Adrenal gland (tissue), 19 donors: ENCODE measurements at places on chromosomes 16 and 17. TPM values are rescaled to one million over a fixed set of nuclear protein-coding genes. Genes with fewer than 3 reads are reported as not detected.

GRCh38 chr17:48760411-48760810 is 31.9 kb upstream of the HOXB13 start:
- DNase-seq, result peak; percentile 34

- no peak for DNase-seq
These were observed 40.1 kb upstream of the CLEC19A start for GRCh38 chr16:19245326-19245925.

DNA sequence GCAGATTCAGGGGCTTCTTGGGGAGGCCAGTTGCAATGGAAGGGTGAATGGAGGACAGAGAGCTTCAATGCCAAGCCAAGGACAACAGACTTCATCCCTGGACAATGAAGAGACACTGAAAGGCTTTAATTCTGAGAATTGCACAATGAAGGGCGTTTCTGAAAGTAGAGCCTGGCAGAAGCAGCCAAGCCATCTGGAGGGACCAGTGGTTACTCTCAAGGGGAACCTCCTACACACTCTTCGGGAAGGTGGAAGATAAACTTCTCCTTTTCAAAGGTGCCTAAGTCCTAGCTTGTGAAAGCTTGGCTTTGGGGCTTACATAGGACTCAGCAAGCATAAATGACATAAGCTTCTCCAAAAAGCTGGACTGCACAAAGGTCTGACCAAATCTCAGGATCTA is 6.2 kb upstream of the CES1 start:
- DNase-seq, result no peak

DNA sequence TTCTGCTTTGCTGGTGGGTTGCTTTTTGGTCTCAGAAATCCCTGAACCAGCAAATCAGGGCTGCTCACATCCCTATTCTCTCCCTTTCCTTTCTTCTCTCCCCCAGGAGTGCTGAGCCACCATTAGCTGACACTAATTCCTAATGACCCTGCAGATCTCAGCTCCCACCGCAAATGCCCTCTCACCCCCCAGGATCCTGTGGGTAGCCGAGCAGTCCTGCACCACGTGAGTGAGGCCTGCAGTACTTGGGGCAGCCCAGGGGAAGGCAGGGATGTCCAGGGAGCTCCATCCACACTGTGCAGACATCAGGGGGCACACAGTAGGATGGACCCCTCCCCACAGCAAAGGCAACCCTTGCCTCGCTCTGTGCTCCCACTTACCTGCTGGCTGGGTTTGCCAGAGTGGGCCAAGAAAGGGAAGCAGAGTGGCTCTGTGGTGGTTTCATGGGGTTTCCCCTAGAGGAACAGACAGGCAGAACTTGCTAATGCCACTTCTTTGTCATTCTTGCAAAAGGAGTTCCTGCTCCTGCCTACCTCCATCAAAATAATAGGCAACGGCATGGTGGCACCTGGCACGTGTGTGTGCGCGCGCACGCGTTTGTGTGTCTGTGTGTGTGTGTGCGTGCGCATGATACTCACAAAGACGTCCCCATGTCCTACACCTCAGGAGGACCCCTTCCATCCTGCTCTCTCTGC is 135.6 kb downstream of the GAS7 start:
- DNase-seq, result no peak

Gene RGS11
- 98.6 TPM for polyA plus RNA-seq

GRCh38 chr17:1746975-1747543 is 4.4 kb downstream of the SERPINF2 start:
- DNase-seq, result no peak

DNA sequence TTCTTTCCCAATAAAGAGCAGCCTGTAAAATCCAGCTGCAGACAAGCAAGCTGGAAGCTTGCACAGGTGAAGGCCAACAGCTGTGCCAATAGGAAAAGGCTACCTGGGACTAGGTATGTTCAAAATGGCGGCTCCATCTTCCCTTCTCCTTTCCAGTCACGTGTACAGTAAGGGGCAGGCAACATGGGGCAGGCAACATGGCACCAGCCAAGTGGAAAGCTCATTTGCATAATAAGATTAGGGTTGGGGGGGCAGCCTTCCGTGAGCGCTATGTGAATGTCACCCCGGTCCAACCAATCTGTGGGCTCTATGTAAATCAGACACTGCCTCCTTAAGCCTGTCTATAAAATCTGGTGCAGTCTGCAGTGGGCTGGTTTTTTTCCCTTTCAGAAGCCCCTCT is 31.3 kb downstream of the TVP23A start:
- DNase-seq, result no peak

DNA sequence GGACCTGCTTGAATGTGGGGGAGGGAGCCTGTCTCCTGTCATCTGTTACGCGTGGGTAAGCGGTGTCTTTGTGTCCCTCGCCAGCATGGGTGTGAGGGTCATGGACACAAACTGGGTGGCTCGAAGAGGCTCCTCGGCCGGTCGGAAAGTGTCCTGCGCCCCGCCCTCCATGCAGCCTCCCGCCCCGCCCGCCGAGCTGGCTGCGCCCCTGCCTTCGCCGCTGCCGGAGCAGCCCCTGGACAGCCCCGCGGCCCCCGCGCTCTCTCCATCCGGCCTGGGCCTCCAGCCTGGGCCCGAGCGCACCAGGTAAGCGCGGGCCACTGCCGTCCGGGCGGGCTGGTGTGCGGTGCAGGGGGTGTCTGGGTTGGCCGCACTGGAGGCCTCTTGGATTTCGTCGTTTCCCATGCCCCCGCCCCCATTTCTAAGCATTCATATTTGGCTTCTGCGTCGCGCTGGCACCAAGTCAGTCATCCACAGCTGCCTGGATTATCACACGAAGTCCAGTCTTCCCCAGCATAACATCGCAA is 43.8 kb downstream of the ELAC2 start:
- DNase-seq, result no peak

DNA sequence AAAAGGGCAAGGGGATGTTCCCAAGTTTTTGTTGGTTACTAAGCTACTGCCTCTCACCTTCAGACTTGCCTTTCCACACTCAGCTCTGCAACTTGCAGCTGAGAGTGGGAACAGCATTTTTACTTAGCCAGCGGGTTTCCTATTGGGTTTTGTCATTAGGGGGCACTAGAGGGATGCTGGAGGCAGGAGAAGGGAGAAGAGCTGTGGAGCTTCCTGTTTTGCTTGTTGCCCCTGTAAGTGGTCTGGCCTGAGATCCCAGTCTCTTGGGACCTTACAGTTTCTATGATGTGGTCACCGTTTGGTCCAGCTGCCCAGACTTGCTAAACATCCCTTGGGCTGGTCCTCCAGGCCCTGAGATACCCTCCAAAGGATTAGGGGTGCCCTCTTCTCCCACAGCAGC is 209.6 kb upstream of the NLRP1 start:
- no peak for DNase-seq

Gene LRRC36
- polyA plus RNA-seq, result 1.9 TPM

- no peak for DNase-seq
These were observed 196.4 kb upstream of the IRX3 start for GRCh38 chr16:54482892-54483574.

- peak; percentile 34 for DNase-seq
These were observed 23.2 kb downstream of the ZNF652 start for GRCh38 chr17:49338883-49339282.

GRCh38 chr16:78142788-78143187 is 43.3 kb downstream of the WWOX start:
- DNase-seq, result no peak

Gene PLCD3
- 33.2 TPM for polyA plus RNA-seq

DNA sequence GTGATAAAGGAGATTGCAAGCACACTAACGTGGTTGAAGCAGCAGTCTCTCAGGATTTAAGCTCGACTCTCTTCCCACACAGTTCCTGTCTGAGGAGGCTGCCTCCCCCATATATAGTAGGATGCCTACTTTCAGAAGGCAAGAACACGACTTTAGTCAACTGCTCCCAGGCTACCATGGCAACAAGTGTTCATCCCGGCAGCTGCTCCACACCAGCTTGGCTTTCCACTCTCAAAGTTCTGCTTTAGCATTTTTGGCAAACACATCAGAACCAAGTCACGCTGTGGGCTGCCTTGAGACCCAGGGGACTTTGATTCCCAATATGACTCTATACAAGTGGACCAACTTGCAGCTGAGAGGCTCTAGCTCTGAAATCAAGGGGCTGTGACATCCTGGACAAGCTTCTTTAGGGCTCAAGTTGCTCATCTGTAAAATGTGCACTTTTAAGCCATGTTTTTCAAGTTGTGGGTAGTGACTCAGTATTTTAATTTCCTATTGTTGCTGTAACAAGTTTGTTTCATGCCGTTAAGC is 16.5 kb downstream of the ZP2 start:
- no peak for DNase-seq

- no peak for DNase-seq
These were observed 22.8 kb downstream of the FAM117A start for GRCh38 chr17:49741009-49741691.

GRCh38 chr17:18172531-18173278 is 10.9 kb upstream of the ALKBH5 start:
- no peak for DNase-seq

Gene ACE
- polyA plus RNA-seq, result 7.7 TPM

Gene SPNS3
- polyA plus RNA-seq, result 3.8 TPM

DNA sequence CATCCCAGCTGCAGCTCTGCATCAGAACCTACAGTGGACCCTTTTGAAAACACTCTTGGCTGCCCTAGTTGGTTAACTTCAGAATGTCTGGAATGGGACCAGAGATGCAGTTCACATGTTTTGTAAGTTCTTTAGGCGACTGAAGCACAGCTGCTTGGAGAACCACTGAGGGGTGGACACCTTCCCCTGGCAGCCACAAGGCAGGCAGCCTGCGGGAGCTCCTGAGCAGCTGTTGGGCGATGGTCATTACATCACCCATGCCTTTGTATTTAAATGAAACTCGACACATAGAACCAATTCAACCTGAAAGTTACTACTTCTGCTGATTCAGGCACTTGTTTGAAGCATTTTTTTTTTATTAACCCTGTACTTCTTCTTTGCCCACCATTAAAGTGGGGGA is 151.5 kb downstream of the LGALS9B start:
- DNase-seq, result no peak

Gene ATP1B2
- polyA plus RNA-seq, result 9.2 TPM

Gene MED31
- 57.3 TPM for polyA plus RNA-seq

GRCh38 chr16:16861546-16861945 is 482.6 kb downstream of the NPIPA7 start:
- DNase-seq, result peak; percentile 79

DNA sequence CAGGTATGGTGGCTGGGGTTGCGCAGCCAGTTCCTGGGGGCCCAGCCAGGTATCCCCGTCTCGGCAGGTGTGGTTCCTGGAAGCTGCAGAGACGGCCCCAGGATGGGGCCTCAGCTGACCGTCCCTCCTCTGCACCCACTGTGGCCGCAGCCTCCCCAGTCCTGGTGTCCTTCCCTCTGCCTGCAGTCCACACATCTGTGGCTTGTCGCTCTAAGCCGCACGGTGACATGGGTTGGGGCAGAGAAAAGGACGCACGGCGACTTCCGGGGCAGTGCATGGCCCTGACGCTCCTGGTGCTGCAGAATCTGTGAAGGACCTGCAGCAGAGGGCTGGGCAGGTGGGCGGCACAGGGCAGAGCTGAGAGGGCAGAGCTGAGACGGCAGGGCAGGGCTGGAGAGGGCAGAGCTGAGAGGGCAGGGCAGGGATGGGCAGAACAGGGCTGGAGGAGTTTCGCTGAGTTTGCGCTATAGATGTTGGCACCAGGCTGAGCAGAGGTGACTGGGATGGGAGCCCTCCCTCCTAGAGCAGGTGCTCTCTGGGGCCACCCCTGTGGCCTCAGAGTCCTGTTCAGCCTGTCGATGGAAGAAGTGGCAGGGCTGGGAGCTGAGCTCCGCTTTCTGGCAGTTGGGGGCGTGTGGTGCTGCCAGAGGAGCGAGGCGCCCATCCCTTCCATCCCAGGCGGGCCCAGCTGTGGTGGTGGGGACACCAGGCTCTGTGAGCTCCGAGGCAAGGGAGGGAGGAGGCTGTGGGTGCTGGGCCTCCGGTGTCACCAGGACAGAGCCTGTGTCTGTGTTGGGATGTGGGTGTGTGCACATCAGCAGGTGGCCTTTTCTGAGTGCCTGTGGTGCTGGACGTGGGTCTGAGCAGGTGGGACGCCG is 23.0 kb downstream of the TSC2 start:
- no peak for DNase-seq

GRCh38 chr17:46044286-46044928 is 45.4 kb downstream of the STH start:
- DNase-seq, result peak; percentile 83

Gene KCNJ12
- 0.47 TPM for polyA plus RNA-seq

Gene MIEN1
- 130 TPM for polyA plus RNA-seq

Gene CX3CL1
- 7.2 TPM for polyA plus RNA-seq
